Stimulated activated CD8-positive, alpha-beta memory T cell treated with anti-CD3 and anti-CD28 coated beads, Interleukin-4, amount 100 ng/mL, for 4 hours (primary cell): ENCODE measurements at places on chromosomes 4 and X.

- no peak for DNase-seq
These were observed 23.2 kb downstream of the PACRGL start for GRCh38 chr4:20723463-20723862.

- no peak for DNase-seq
These were observed 315.5 kb downstream of the CAMK2D start for GRCh38 chr4:113446019-113446418.

DNA sequence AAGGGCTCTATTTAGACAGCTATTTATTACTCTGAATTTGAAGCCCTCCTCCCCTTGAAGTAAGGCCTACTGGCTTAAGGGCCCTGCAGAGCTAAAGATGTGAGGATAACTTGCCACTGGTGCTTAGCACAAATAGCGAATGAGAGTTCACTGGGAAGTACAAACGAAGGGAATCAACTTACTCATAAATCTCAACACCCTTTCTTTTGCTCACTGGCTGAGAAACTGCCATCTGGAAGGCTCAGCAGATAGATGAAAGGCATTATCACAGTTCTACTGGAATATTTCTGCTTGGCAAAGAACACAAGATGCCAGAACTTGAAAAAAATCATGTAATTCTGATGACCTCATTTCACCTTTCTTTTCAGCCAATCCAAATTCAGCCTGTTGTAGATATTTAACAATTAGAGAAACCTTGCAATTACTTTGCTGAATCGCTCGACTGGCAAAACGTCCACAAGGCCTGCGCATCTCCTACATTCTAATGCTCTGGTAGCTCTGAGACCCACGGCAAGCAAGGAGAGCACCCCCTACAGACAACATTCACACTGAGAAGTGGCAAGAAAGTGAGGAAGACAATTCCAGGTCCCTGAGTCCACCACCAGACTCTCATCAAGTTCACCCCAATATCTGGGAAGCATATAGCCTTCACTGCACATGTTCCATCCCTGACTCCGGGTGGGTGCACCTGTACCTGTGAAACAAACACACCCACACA lies 27.5 kb downstream of the TSPAN5 start:
- no peak for DNase-seq

GRCh38 chrX:40188573-40189417 lies 91.0 kb upstream of the BCOR start:
- DNase-seq = no peak

DNA sequence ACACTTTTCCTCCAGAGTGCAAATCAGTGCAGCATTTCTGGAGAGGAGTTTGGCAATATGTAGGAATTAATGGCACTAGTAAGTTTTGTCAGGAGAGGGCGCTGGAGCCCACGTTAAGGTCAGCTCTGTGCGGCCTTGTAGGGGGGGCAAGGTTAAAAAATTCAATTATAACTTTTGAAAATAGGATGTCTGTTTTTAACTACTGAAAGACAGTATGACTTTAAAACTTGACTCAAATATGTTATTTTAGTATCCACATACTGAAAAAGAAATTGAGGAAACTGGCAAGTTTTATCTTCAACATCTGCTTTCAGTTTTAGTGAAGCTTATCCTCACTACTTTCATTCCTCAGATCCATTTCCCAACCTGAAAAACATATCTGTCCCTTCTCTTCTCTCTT lies 30.9 kb upstream of the HSD17B13 start:
- DNase-seq = peak; percentile 2

- DNase-seq = no peak
These were observed 210.1 kb upstream of the FAT4 start for GRCh38 chr4:125104616-125105015.

DNA sequence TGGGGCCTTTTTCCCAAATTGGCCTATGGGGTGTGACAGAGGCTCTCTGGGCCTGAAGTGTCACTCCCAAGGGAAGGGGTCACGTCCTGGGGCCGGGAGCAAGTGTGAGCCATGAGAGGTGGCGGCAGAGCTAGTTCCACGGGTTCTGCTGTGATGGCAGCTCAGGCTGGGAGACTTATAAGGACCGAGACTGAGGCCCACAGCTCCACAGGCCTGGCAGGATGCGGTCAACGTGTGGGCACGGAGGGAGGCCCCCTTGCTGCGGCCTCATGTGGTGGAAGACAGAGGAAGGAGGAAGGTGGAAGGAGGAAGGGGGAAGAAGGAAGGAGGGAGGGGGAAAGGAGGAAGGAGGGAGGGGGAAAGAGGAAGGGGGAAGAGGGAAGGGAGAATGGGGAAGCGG lies 7.2 kb upstream of the CPLX1 start:
- DNase-seq = no peak

GRCh38 chr4:4670869-4671268 lies 129.0 kb upstream of the STX18 start:
- no peak for DNase-seq

- DNase-seq = no peak
These were observed 93.6 kb downstream of the HHIP start for GRCh38 chr4:144739511-144740033.

DNA sequence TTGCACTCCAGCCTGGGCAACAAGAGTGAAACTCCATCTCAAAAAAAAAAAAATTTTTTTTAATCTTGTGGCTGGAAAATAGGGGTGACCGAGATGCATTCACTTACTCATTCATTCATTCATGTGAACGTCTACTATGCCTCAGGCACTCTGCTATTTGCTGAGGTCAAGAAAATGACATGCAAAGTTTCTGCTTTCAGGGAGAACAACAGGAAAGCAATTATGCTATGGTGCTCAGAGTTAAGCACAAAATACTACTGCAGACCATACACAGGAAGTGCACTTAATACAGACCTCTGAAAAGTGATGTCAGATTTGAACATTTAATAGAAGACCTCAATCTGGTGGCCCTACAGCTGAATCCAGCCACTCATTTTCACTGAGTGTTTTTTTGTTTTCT lies 59.6 kb upstream of the DUSP21 start:
- DNase-seq = no peak

- no peak for DNase-seq
These were observed 322.0 kb downstream of the FSTL5 start for GRCh38 chr4:161841759-161842158.

- DNase-seq = no peak
These were observed 92.8 kb downstream of the FRAS1 start for GRCh38 chr4:78149751-78150542.

GRCh38 chrX:370963-371745 lies 15.6 kb downstream of the PPP2R3B start:
- DNase-seq = no peak

DNA sequence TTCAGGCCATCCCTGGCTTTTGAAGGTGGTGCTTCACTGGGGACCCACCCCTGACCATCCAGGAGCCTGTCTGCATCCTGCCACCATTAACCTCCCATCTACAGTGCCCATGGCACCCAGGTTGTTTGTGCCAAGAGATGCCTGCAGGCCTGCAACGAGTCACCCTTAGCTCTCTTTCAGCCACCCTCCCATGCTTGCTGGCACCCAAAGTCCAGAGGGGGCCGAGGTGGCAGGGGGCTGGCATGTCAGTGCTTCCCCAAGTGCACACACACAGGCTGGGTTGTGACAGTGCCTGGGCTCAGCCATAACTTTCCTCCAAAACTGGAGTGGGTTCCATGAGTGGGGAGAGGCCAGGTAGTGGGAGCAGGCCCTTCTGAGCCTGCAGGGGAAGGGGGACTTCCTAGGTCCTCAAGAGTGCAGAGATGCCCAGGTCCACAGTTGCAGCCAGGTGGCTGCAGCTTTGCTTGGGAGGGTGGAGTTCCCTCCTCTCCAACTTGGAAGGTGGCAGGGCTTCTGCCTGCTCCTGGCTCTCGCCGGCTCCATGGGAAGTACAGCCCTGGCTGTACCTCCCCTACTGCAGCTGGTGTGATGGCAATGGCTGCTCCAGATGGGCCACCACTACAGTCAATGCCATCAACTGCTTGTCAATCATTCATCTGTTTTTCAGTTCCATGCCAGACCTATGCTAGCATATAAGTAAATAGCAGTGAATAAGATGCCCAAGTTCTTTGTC lies 235.9 kb upstream of the GIMD1 start:
- DNase-seq = no peak

GRCh38 chr4:2462218-2462991 lies 6.5 kb upstream of the RNF4 start:
- no peak for DNase-seq

GRCh38 chr4:40157436-40157835 lies 39.4 kb upstream of the RHOH start:
- no peak for DNase-seq

DNA sequence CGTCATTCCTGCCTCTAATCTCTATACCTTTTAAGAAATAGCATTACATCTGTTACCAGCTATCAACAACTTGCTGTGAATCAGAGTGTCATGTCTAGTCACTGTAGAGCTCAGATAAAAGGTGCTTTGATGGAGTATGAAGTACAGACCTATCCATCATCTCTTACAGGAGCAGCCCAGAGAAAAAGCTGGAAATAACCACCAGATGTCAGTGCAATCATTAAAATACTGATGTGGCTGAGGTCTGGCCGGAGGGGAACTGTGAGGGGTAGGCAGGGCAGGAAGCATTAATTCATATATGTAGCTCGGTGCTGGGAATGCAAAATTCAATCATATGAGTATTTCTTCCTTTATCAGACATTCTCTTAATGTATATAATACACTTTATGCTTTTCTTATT lies 100.6 kb downstream of the AKAP4 start:
- DNase-seq = no peak

DNA sequence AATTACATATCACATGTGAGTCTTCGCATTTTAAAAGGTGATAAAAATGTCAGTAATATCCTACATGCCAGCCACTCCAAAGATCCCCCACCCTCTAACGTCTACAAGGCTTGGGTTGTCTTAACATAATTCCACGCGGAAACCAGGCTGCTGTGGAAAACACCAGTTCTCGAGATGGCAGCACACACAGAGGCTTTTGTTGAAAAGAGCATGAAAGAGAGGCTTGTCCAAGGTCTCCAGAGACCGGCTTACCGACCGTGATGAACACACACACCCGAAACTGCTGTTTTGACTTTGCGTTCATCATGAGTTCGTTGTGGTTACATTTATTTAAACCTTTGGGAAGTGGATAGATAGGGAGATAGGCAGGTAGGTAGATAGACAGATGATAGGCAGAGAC lies 87.9 kb downstream of the CRLF2 start:
- no peak for DNase-seq

DNA sequence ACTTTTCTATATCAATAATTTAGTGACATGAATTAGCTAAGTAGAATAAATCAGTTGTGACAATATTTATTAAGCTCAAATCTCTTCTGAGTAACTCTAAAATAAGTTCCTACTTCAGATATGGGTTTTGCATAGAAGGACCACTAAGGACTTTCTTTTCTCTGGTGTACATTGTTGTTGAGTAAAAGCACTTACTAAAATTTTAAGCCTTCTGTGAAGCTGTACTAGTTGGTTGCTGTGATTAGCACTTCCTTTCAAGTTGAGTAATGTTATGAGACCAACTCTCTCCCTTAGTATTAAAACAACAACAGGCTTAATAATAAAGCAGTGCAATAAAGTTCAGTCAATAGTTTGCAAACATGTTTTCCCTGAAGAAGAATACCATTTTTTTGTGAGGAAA lies 667.4 kb upstream of the NDST4 start:
- no peak for DNase-seq

DNA sequence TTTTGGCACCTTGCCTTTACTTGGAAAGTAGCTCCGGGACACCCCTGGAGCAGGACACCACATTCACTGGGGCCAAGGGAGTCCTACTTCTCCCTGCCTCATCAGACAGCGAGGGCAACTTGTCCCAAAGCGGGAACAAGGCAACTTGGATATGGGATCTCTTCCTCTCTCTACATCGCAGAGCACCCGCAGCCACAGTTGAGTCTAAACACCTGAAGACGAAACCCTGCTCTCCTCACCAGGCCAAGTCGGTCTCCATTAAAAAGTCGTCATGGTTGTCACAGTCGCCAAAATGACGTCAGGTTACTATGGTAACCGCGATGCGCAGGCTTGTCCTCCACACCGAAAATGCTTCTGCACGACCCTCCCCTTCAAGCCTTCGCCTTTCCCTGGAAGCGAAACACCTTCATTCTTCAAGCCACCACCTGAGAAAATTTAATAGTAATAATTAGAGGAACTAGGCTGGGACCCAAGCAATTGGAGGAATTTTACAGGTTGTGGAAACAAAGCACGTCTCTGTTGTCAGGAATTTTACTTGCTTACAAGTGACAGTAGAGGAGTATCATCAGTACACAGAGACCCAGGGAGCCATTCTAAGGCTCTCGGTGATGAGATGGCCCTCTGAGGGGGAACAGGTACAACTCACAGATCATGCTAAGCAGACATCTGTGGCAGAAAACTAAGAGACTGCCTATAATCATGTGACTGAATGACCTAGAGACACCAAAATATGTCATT lies 30.5 kb upstream of the TCEAL4 start:
- peak; percentile 13 for DNase-seq

DNA sequence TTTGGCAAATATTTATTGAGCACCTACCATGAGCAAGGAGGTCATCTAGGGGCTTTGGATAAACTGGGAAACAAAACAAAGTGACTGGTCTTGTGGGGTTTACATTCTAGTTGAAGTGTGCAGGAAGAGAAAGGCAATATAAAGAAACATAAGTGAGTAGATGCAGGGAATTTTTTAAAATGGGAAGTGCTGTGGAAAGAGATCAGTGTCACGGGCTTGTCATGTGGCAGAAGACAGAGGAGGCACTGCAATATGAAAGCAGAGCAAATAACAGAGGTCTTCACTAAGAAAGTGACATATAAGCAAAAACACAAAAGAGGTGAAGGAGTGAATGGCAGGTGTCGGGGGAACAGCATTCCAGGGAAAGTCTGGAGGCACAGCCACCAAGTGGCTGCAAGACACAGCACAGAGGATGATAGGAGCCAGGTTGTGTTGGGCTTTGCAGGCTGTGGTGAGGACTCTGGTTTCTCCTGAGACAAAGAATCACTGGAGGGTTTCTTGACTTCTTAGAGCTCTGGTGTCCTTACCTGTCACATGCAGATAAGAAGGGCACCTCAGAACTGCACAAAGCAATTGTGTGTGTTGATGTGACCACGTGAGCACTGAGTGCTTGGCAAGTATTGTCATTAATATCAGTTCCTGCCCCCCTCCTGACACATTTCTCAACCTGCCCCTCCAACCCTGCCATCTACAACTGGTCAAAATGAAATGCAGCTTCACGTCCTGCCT lies 143.5 kb downstream of the TSPAN5 start:
- no peak for DNase-seq

- DNase-seq = no peak
These were observed 93.2 kb upstream of the IL15 start for GRCh38 chr4:141543176-141543575.

GRCh38 chr4:7595934-7596461 lies 161.3 kb upstream of the PSAPL1 start:
- DNase-seq = no peak

GRCh38 chrX:37455381-37455780 lies 106.2 kb downstream of the PRRG1 start:
- DNase-seq = no peak
